ENCODE measurements at places on chromosomes 12 and 14.
A peak's percentile ranks its signal among the peaks of the same experiment; 100 is the strongest.

- no peak for DNase-seq
Measured at GRCh38 chr14:104726600-104727451, 2.8 kb downstream of the ADSS1 start.

GRCh38 chr14:21184254-21184653, 28.4 kb upstream of the OR5AU1 start:
- no peak for DNase-seq

DNA sequence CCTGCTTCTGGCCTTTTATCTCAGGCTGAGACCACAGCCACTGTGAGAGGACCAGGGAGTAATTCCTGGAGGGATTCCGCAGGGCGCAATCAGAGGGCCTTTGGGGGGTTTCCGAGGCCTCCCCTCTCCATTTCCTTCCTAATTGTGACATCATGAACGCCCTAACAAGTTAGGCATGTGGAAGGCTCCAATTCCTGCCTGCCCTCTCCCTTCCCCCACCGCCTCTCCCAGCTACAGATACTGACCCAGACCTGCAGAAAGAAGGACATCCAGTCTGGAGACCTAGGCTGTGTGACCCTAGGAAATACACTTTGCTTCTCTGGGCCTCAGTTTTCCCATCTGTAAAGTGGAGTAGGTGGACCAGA, 637.9 kb downstream of the MED13L start:
- no peak for DNase-seq

- no peak for DNase-seq
Measured at GRCh38 chr14:105163040-105163742, 5.4 kb downstream of the JAG2 start.

DNA sequence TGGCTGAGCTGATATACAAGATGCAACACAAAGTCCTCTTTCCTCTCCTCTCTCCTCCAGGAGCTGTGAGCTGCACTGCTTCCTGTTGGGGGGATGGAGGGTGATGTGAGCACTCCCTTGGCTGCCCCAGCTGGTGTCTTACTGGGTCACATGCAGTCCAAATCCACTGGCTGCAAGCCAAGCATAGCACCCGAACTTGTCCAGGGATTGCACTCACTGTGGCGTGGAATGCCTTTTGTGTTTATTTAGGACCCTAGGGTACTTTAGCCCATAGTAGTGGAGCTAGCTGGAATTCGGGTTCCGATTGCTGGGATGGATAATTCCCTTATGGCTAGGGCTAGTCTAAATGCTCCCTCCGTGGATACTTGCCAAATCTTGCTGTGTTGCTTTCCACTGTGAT, 424.9 kb upstream of the SYT1 start:
- DNase-seq, result no peak

DNA sequence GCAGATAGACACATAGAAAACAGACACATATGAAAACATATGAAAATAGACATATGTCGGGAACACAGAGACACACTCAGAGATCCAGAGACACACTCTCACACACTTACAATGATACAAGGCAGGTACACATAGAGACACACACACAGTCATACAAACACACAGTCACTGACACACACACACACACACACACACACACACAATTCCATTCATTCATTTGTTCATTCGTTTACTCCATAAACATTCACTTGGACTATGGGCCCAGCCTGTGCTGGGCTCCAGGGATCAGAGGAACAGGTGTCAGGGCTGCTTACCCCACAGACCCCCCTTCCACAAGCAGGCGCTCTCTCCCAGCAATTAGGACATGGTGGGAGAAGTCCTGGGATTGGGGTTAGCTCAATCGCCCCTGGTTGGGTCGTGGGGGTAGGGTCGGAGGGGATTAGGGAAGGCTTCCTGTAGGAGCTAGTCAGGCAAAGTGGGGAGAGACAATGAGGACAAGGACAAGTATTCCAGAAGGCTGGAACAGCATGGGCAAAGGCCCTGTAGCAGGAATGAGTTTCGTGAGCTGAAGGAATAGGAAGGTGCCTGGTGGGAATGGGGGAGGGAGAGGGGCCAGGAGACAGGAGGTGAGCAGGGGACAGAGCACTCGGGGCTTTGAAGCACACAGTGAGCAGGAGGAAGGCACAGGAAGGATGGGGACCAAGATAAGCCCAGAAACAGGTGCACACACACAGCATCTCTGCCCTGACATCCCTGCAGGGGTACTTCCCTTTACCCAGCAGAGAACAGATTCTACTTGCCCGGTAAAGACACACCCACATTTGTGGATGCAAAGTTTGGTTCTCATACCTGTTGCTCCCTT, 6.5 kb downstream of the RASAL1 start:
- no peak for DNase-seq

DNA sequence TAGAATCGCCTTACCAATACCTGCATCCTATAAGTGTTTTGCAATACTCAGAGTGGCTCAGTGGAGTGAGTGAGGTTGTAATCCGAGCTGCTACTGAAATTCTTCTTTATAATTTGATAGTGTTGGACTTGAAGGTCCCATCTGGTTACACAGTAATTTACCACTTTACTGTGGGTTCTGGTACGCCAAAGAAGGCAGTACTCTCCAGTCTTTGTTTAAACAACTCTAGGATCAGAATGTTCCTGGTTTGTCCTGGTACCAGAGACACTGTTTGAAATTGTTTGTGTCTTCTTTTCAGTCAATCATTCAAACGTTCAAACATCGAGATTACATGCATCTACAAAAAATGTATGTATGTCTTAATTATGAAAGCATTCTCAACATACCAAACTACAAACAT, 51.3 kb upstream of the AMN1 start:
- DNase-seq, result no peak

DNA sequence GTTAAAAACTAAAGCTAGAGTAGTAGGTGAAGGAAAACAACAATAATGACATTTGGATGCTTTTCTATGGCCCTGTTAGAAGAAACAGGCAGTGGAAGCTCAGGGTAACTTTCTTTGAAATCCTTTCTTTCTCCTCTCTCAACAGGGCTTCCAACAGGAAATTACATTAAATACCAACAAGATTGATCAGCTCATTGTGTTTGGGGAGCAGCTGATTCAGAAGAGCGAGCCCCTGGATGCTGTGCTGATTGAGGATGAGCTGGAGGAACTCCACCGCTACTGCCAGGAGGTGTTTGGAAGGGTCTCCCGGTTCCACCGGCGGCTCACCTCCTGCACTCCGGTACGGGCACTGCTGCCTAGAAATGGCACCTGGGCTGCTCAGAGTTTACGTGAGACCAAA, 81.5 kb downstream of the ESR2 start:
- DNase-seq, result no peak

DNA sequence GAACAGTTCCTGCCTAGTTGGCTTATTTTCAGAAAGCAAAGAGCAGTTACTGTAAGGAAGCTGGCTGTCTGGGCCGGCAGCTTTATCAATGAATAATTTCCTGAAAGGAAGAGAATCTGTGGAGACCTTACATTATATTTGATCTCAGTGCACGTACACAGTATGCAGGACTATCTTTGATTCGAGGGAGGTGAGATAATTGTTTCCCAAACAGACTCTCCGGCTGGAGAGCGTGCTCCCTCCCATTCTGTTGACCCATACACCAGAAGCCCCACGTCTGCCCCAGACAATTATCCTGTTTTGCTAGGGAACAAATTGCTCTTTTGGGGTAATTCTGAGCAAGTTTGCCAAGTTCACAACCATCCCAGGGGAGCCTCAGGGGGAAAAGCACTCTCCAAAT, 1115.0 kb downstream of the VRK1 start:
- DNase-seq, result no peak

GRCh38 chr12:57845478-57846284, 848 bp downstream of the CTDSP2 start:
- DNase-seq, result no peak

GRCh38 chr14:66120402-66120801, 365.8 kb upstream of the CCDC196 start:
- no peak for DNase-seq

DNA sequence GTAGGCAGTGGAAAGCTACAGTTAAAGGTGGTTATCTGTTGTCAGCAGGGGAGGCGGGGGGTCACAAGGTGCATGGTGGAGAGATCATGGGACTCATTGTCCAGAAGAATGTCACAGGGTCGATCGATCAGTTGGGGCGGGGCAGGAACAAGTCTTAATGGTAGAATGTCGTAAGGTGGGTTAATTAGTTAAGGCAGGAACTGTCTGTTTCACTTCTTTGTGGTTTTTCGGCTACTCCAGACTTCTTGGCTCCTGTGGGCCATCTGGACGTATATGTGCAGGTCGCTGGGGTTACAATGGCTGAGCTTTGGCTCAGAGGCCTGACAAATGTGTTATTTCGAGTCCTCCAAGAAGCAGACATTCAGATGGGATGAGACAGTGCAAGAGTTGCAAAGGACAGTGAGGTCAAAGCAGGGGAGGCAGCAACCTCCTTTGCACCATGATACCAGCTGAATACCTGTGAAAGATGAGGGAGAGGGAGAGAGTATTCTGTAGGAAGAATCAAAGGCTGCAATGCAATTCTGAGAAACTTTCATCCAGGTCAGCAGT, 246.9 kb upstream of the TMEM132C start:
- DNase-seq, result no peak

- no peak for DNase-seq
Measured at GRCh38 chr12:6899837-6900519, 4.6 kb upstream of the LRRC23 start.

DNA sequence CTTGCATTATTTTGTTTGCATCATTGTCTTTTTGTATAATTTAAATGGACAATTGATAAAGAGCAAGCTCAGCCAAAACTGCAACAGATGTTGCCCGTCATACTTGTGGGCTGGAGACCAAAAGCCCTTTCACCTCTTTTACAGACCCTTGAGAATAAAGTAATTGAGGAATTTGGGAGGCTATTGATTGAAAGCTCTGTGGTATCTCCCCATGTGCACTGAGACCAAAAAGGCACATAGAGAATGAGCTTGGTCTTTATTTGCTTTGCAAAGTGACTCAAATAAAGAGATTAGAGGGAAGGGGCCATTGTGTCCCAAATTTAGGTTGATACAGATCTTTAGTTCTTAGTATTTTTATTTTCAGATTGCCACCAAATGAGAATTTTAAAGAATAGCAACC, 617.6 kb downstream of the TRHDE start:
- peak; percentile 55 for DNase-seq

DNA sequence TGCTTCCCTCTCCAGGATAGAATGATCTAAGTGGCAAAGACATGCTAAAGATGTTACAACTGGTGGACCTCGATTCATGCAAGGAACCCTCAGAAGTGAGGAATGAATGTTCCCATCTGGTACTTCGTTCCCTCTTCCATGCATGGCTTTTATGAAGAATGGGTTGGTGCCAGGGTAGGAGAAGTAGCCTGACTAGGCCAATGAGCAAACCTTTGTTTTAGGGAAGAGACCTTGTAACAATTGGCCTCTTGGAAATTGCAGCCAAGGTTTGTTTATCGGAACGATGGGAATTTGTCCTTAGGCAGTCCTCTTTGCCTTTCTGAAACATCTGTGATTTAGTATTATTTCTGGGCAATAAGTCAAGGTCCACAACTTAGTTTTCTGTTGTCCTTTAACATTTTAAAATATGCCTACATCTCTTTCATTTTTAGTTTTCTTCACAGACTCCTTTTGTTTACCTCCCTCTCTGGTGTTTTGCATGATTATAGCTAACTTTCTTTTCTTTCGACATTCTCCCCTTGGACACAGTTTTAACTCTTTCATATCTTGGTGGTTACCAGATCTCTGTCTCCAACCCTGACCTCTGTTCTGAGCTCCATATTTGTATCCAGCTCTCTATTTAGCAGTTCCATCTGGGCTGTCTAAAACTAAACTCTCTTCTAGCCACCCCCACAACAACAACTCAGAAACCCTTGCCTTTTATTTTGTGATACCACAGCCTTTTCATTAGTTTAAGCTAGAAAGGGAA, 70.0 kb downstream of the DIP2B start:
- no peak for DNase-seq
